ENCODE measurements at places on chromosomes 13 and 19.

- no peak for DNase-seq
Measured at GRCh38 chr13:52187029-52187423, 27.6 kb upstream of the NEK3 start.

DNA sequence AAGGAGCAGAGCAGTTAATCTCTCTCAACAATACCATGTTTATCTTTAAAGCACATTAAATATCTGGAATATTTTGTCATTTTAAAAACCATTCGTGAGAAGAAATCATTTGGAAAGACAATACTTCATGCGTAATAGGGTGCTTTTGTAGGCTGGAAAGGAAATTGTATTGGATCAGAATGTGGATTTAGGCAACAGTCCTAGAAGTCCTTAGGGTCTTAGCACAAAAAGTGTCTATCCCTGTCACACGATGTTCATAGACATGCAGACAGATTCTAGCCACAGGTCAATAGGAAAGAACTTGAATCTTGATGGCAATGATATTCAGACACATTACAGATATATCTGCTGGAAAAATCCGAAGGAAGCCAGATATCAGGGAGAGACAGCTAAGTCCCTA lies 156.0 kb downstream of the KCTD12 start:
- no peak for DNase-seq

GRCh38 chr19:1783874-1784273 lies 28.2 kb downstream of the ATP8B3 start:
- DNase-seq: no peak

DNA sequence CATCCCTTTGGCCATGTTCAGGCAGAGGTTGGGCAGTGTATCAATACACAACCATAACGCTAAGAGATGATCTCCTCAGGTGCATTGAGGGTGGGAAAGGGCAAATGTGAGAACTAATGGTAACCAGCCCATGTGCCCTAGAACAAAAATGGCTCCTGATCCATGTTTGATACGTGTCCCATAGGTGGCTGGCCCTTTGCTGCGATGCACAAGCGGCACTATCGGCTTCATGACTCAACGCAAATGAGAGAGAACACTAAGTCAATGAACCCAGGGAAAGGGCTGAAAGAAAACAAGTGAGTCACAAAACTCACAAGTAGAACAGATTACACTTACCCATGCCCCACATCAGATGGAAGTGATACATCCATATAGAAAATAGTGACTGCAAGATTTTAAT lies 201.7 kb downstream of the ABCC4 start:
- no peak for DNase-seq

GRCh38 chr13:59770451-59770850 lies 393.3 kb downstream of the DIAPH3 start:
- DNase-seq: no peak

DNA sequence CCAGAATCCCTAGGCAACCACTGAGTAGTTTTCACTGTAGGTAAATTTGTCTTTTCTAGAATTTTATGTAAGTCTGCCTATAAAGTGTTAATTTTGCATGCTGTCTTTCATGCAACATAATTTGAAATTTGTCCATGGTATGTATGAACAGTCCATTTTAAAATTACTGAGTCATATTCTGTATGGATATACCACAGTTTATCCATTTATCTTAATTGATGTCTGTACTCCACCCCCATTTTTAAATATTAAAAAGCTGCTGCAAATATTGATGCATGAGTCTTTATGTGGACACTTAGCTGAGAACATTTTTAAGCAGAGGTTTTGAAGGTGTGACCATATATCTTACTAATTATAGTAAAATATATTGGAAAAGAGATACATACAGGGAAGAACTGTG lies 9.0 kb downstream of the ZNF134 start:
- no peak for DNase-seq

DNA sequence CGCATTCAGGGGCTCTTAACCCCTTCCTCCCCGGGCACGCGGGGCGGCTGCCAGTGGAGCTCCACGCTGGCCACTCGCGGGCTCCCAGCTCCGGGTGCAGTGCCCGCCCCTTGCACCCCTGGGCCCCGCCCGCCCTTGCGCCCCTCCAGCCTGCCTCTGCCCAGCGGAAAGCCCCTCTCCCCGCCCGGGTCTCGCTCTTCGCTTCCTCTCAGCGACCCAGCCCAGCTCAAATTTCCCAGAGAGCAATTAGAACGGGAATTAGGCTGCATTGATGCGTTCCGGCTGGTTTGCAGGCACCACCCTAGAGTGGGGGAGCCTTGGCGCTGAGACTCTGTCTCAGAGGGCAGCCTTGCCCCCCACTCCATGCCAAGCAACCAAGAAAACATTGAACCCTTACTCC lies 1.8 kb upstream of the GSX1 start:
- no peak for DNase-seq

- no peak for DNase-seq
Measured at GRCh38 chr19:29287061-29287460, 74.1 kb upstream of the UQCRFS1 start.

DNA sequence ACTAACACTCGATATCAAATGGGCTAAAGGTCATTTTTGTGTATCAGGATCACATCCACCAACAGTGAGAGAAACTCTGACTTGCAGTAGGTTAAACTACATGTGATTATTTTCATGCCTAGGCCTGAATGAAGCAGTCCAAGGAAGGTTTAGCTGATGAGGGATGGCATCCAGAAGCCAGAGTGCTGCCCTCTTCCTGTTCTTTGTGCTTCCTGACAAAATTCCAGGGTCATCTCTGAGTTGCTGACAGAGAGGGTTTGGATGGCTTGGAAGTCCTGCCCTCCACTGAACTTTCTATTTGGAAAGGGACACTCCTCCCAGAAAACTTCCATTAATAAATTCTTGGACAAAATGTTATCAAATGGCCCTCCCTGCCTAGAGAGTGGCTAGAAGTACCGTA lies 728.3 kb upstream of the SLC10A2 start:
- DNase-seq: no peak

DNA sequence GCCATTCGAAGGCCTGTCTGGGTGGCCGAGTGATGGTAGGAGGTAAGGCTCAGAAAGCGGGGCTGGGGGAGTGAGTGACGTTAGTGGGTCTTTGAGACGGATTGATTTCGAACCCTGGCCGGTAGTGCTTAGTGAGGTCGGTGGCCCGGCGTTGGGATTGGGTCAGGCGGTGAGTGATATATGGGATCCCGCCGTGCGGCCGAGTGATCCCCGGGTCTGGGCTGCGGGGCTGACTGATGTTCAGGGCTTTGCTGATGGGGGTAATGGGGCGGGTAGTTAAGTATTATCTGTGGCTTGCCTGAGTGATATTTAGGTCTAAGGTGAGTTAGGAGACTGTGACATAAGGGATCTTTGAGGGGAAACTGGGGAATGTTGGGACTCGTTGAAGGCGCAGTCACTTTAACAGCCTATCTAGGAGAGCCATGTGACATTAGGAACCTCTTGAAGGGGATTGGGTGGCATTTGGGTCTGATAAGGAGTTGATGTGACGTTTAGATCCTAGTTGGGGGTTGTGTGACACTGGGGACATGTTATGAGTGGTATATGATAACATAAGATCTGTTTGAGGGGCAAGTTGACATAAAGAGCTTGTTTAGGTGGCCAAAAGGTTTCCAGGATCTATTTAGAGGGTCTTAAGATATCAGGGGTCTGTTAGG lies 543 bp downstream of the PSMC4 start:
- DNase-seq: no peak

GRCh38 chr13:32645854-32646253 lies 59.6 kb downstream of the PDS5B start:
- no peak for DNase-seq

DNA sequence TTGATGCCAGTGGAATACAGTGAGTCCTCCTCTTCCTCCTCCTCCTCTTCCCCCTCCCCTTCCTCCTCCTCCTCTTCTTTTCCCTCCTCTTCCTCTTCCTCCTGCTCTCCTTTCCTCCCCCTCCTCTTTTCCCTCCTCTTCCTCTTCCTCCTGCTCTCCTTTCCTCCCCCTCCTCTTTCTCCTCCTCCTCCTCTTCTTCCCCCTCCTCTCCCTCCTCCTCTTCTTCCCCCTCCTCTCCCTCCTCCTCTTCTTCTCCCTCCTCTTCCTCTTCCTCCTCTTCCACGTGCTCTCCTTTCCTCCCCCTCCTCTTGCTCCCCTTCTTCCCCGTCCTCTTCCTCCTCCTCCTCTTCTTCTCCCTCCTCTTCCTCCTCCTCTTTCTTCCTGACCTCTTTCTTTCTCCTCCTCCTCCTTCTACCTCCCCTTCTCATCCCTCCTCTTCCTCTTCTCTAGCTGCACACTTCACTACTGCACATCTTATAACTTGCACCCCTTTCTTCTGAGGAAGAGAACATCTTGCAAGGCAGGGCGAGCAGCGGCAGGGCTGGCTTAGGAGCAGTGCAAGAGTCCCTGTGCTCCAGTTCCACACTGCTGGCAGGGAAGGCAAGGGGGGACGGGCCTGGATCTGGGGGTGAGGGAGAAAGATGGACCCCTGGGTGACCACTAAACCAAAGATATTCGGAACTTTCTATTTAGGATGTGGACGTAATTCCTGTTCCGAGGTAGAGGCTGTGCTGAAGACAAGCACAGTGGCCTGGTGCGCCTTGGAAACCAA lies 5.6 kb downstream of the PDX1 start:
- DNase-seq: no peak

DNA sequence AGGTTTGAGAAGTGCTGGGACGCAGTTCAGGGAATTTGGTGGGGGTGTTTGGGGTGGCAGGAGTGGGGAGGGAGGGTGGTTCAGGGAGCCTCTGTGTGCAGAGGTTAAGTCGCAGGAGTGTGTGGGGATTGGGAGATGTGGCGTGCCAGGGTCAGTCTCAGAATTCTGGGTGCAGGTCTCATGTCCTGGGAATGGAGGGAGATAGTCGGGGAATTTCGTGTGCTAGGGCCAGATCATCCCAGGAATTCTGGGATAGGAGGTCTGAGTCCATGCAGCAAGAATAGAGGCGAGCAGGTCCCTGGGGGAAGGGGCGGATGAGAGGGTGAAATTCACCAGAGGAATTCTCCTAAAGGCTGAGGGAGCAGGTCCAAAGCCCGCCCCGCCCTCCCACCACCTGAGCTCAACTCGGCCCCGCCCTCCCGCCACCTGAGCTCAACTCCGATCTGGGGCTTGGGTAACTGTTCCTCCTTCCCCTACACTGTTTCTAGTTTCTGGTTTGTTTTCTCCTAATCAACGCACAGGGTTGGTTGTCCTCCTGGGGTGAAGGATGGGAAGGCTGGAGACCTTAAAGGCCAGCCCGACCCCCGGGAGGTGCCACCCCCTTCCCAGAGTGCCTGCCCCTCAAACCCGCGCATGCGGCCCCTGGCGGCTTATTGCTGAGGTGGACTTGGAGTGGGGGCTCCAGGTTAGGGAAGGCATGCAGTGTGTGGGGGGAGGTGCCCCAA lies 15.2 kb downstream of the KCNC3 start:
- no peak for DNase-seq

- no peak for DNase-seq
Measured at GRCh38 chr13:26946684-26947343, 186.2 kb upstream of the GPR12 start.

GRCh38 chr19:45739498-45740439 lies 6.5 kb downstream of the MEIOSIN start:
- no peak for DNase-seq

DNA sequence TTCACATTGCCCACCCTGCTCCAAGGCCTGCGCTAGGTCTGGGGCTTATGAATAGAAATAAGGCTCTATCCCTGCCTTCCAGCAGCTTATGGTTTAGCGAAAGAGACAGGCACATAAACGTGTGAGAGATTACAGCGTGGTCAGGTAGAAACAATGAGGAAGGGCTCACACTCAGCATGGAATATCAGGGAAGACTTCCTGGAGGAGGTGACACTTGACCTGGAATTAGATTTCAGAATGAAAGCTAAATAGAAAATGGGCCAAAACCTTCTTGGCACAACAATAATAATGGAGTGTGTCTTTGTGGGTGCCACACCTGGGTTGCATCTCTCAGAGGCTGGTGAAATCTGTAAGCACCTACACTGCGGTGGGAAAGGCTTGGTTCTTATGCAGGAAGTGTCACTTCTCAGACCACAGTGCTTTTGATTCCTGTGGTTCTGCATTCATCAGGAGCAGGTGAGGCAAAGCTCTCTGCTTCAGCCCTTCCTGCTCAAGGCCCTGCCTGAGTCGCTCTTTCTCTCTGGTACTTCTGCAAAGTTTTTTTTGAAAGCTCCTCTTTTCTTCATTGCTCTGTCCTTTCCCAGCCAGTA lies 430.3 kb downstream of the ZNF536 start:
- DNase-seq: no peak

GRCh38 chr19:18480006-18480691 lies 41.7 kb downstream of the ELL start:
- no peak for DNase-seq

All from cortex of kidney (tissue), 1 donor.